ENCODE measurements at places on chromosomes 2 and 18.

- peak; percentile 87 for DNase-seq
Observed at GRCh38 chr2:207143215-207144172, 22.3 kb downstream of the KLF7 start.

DNA sequence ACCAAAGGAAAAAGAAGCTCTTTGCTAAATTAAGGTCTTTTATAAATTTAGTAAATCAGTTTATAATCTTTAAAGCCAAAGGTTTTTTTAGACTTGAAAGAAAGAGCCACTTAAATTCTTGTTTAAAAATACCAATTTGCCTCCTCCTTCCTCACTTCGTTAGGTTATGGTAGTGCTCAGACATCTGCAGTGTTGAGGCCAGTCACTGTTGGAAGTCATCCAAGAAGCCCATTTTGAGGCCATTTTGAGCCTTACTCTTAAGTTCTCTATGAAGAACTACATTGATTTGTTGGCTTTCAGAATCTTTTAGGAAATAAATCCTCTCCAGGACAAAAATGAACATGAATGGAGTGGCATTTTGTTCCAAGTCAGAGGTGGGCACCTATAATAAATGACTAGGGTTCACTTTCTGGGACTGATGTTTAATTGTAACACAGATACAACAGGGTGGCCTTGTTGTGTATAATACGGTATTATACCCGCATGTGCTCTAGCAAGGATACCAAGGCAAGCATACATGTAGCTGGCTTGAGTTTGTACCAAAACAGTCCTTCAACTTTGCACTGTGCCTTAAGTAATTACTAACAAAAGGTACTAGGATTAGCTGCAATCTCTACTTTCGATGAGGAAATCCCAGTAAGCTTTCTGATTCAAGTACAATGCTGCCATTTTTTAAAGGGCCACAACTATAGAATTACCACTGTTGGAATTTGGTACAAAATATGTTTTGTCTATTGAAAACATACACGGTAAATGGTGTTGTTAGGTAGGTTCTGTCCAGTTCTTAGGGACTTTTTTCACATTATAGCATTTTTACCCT is 22.8 kb downstream of the SLC66A3 start:
- DNase-seq = no peak

GRCh38 chr2:38438883-38439612 is 62.0 kb upstream of the ATL2 start:
- peak; percentile 75 for DNase-seq

DNA sequence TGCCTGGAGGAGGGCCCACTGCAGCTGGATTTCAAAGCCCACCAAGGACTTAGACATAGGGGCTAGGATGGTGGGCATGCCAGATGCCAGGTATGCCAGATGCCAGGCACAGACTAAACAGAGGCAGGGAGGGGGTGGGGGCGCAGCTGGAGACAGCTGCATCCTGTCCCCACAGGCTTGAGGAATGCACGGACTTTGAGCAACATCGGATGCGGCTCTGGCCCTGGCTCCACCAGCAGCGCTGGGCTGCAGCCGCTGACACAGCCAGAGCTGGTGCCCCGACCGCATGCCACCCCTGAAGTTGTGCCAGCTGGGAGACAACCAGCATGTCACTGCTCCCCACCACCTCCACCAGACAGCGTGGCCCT is 39.5 kb downstream of the AQP12A start:
- DNase-seq = no peak

- DNase-seq = peak; percentile 2
Observed at GRCh38 chr2:220913384-220913783, 658.7 kb downstream of the EPHA4 start.

GRCh38 chr18:5503740-5504139 is 40.1 kb downstream of the EPB41L3 start:
- DNase-seq = no peak

DNA sequence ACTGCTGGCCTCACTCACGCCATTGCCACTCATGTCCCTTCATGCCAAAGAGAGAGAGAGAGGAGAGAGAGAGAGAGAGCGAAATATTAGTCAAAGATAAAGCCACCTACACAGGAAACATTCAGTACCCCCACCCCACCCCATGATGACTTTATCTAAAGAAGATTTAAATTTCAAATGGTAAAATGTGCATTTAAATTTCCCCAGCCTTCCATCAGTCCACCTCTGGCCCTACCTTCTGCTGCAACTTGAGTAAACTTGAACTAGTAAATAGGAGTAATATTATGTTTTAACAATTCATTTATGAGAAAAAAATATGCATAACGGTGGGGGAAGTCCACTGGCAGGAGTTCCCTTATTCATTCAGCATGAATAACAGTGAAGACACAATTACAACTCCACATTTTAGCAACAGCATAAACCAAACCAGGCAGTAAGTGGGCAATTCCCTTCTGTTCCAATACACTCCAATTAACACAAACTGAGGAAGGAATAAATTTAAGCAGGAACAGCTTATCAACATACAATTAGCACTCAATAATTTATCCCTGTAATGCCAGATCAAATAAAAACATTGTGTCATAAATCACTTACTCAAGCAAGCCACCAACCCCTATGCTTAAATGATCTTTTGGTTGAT is 264.2 kb downstream of the LNPK start:
- no peak for DNase-seq

GRCh38 chr18:35618289-35618688 is 36.7 kb downstream of the GALNT1 start:
- DNase-seq = no peak

GRCh38 chr2:26640331-26640745 is 828 bp downstream of the CIB4 start:
- DNase-seq = peak; percentile 90

Data from renal cortical epithelial cell (primary cell).